CD8-positive, alpha-beta memory T cell (primary cell): ENCODE measurements at places on chromosomes 6 and 20. TPM values are rescaled to one million over a fixed set of nuclear protein-coding genes. Genes with fewer than 3 reads are reported as not detected.

DNA sequence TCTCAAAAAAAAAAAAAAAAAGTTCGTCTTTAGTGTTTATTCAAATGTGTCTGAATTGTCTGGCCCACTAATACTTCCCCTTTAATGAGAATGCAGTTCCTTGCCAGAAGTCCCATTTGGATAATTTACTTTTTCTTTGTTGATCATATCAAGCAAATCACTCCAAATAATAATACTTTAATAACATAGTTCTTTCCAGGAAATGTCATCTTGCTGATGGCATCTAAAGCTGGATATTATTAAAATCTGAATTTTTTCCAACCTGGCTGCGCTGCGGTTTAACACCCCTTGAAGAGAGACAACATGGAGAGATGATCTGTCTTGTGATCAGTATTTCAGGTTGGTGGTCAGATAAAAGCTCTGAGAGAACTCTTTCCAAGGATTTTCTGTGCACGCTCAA, 111.2 kb upstream of the CNKSR3 start:
- DNase-seq, result no peak
- no peaks in the 10 kb centered on the region for H3K27me3 ChIP-seq
- H3K4me3 ChIP-seq, result no peak overlapping the region
- no peaks in the 10 kb centered on the region for H3K36me3 ChIP-seq
- H3K27ac ChIP-seq, result no peak overlapping the region
- H3K4me1 ChIP-seq, result no peaks in the 10 kb centered on the region

GRCh38 chr6:12801141-12801540, 84.6 kb downstream of the PHACTR1 start:
- H3K4me3 ChIP-seq, result no peak overlapping the region
- H3K4me1 ChIP-seq, result no peaks in the 10 kb centered on the region
- H3K36me3 ChIP-seq, result no peaks in the 10 kb centered on the region
- DNase-seq, result no peak
- no peaks in the 10 kb centered on the region for H3K27me3 ChIP-seq

DNA sequence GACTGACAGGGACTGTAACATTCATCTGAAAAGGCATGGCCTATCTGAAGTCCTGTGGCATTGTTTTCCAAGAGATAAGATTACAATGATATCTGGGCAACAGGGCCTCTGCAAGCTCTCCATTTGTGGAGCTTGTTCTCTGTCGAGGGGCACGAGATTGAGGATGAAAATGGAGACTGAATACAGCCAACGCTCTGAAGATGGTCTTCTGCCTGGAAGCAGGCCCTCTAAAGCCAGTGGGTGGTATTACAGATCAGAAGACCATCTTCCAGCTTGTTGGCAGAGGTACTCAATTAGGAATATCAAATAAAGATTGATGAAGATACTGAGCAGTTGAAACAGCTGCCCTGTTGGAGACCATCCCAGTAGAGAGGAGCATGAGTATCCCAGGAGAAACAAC, 288.2 kb downstream of the CENPW start:
- H3K36me3 ChIP-seq, result no peaks in the 10 kb centered on the region
- H3K4me3 ChIP-seq, result no peak overlapping the region
- no peak overlapping the region for H3K27ac ChIP-seq
- DNase-seq, result no peak

FAM83C gene
- polyA plus RNA-seq, result not detected

- no peak overlapping the region for H3K4me3 ChIP-seq
- H3K27ac ChIP-seq, result no peak overlapping the region
- no peak for DNase-seq
- peaks cover 9% of the 10 kb centered on the region for H3K27me3 ChIP-seq
- H3K4me1 ChIP-seq, result no peaks in the 10 kb centered on the region
These were observed 10.3 kb downstream of the MOG start for GRCh38 chr6:29667158-29667557.

KHDC1 gene
- polyA plus RNA-seq, result 2.4 TPM

TREM2 gene
- polyA plus RNA-seq, result not detected

DNA sequence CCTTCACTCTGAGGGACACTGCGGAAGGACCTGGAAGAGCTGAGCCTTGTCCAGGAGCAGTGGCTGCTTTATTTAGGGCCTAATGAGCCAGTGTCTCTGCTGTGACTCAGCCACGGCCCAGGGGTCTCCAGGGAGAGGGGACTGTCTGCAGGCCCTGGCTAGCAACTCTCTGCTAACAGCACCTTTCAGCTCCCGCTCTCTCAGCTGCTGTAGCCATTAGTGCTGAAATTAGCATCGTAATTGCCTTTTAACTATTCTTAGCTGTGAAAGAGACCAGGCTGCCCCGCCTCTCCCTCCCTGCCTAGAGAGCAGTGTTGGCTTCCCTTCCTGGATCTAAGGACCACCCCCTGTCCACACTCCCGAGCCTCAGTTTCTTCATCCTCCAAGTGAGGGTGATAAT, 53.1 kb upstream of the SLC32A1 start:
- H3K27ac ChIP-seq, result no peak overlapping the region
- no peak overlapping the region for H3K4me3 ChIP-seq
- no peaks in the 10 kb centered on the region for H3K36me3 ChIP-seq
